ENCODE measurements at places on chromosomes 4 and X.

GRCh38 chr4:176676901-176677300 is 115.8 kb downstream of the VEGFC start:
- no peak for DNase-seq

DNA sequence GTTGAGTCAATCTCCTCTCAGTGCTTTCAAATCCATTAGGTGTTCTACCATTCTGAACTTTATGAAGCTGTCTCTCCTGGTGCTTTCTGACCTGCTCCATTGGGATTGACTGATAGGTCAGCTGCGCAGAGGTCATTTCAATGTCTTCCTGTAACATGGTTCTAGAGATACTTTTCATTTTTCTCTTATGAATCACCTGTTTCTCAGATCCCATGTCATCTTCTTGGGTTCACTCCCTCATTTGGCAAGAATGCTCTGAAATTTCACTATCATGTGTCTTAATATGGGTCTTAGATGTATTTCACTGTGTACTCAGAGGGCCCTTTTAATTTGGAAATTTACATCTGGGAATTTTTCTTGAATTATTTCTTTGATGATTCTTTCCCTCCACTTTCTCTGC is 13.8 kb upstream of the PGM2 start:
- no peak for DNase-seq

DNA sequence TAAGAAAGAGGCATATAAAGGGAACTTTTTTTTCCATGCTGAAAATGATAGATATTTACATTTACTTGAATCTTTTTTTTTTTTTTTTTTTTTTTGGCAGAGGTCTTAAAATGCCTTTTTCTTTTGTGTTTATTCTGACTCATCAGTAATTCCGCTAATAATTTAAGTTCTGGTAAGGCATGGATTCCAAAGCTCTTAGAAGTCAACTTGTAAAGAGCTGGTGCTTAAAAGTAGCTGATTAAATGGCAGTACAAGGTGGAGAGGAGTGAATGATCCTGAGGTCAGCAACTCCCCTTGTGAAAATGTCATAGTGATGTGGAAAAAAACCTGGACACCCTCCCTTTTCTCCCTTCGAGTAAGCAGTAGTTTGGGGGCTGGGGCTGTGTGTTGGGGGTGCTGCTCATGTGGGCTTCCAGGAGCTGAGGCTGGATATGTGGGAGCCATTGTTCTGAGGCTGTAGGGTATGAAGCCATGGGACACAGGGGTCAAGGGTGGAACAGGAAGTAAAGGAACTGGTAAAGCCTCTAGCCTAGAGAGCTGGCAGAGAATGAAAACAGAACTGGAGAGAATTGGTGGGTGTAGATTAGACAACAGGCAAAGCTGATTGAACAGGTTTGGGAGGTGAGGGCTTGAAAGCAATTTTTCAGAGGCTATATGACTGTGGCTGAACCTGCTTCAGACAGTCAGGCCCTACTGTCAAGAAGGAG is 41.0 kb upstream of the PITX2 start:
- no peak for DNase-seq

- DNase-seq: no peak
These were observed 40.4 kb downstream of the MAP7D3 start for GRCh38 chrX:136210806-136211205.

DNA sequence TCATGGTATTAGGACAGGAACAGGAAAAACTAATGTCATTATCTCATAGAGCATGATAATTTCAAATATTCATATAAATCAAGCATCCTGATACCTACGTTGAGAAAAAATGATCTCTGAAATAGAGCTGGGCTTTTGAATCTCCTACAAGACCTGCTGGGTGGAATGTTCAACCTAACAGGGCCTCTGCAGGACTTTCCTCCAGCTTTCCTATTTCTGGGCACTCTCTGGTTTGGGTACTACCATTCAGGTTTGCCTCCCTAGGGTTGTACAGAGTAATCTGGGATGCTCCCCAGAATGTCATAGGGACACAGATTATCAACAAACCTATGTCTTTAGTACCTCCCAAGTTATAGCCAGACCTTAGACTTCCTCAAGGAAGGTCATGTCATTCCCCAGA is 108.9 kb downstream of the CDS1 start:
- no peak for DNase-seq

DNA sequence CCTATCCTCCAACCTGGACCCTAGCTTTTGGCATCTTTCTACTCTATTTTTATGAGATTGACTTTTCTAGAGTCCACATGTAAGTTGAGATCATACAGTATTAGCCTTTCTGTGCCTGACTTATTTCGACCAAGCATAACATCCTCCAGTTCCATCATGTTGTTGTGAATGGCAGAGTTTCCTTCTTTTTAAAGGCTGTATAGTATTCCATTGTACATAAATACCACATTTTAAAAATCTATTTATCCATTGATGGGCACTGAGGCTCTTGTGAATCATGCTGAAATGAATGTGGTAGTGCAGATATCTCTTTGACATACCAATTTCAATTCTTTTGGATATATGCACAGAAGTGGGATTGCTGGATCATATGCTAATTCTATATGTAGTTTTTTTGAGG is 40.3 kb upstream of the STIM2 start:
- DNase-seq: no peak
